T-cell (primary cell): ENCODE measurements at places on chromosomes 12 and 14. TPM values are rescaled to one million over a fixed set of nuclear protein-coding genes. Genes with fewer than 3 reads are reported as not detected.
A peak's percentile ranks its signal among the peaks of the same experiment; 100 is the strongest.

Gene MYL2
- not detected for total RNA-seq

Gene GYS2
- not detected for total RNA-seq

Gene KRT73
- total RNA-seq: 37.9 TPM

Gene INSM2
- not detected for total RNA-seq

Gene GPATCH2L
- 68.2 TPM for total RNA-seq

Gene GRIN2B
- not detected for total RNA-seq

Gene EPYC
- total RNA-seq: not detected

DNA sequence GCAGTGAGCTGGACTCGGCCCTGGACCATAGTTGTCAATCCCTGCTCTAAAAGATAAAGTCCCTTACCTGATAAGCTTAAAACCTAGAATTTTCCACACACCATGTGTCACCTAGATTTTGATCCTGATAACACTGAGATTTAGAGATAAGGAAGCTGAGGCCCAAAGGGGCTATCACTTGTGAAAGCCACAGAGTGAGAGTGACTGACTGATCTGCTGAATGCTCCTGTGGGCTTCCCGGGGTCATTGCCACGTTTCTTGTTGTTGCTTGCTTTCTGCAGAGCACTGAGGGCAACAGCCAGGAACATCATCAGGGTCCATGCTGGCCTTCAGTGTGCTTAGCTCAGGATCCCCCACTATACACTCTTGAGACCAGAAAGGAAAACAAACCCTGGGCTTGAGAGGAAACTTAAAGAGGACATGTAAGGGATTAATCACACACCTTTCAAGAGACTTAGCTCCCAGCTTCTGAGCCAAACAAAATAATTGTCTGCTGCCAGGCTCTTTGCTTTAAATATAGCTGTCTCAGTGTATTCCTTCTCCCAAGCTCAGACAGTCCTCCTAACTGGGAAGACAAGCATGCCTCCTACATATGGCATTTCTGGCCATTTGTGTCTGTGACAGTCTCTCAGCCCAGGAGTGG is 82.6 kb upstream of the ARHGAP5 start:
- H3K27ac ChIP-seq: no peak overlapping the region
- DNase-seq: no peak
- H3K4me1 ChIP-seq: no peaks in the 10 kb centered on the region
- no peaks in the 10 kb centered on the region for H3K27me3 ChIP-seq

DNA sequence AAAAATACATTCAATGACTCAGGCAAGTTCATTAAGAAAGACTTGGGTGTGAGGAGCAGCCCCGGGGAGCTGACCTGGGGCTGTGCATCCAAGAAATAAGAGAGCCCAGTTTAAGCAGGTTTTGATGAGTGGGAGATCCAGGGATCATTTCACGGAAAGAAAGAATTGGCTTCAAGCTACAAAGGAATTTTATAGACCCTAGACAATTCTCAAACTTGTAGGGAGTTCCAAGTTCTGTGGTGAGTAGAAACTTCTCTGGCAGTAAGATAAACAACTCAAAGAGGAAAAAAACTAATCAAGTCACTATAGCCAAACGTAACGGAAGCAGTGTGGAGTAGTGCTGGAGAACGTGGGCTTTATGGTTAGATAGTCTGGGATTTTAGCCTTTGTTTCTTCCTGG is 175.7 kb upstream of the DDHD1 start:
- DNase-seq: no peak
- H3K4me1 ChIP-seq: no peaks in the 10 kb centered on the region
- no peaks in the 10 kb centered on the region for H3K36me3 ChIP-seq
- H3K4me3 ChIP-seq: no peak overlapping the region

DNA sequence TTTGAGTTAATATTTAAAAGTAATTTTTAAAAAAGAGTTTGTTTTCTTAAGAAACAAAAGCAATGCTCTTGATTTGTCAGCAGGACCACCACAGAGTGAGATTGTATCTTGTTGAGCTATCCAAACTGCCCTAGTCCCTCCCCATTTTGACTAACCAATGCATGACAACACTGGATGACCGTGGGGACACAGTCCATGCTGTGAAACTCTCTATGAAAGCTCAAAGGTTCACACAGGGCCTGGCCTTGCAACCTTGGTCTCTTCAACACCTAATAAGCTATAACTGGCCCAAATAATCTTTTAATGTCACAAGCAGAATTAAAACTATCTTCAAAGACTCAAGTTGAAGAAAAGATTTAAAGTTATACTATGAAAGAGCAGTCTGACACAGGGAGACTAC is 13.5 kb downstream of the ETFRF1 start:
- H3K4me3 ChIP-seq: no peak overlapping the region
- no peaks in the 10 kb centered on the region for H3K4me1 ChIP-seq
- H3K27me3 ChIP-seq: no peaks in the 10 kb centered on the region
- no peaks in the 10 kb centered on the region for H3K36me3 ChIP-seq

DNA sequence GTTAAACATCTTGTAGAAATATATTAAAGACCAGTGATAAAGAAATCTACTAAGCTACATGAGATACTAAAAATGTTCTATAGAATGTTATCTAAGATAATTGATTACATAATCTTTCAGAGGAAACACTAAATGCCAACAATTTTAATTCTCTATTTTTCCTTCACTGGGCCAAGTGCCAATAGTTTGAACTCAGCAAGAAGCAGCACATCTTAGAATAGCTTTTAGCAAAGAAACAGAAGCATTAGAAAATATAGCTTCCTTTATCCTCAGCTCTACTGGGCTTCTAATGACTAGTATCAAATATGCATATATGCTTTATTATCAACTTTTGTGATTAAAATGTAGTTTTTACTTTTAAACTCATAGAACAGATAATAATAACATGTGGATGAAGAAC is 461.4 kb upstream of the USP15 start:
- H3K27me3 ChIP-seq: no peaks in the 10 kb centered on the region
- no peak overlapping the region for H3K27ac ChIP-seq
- H3K36me3 ChIP-seq: no peaks in the 10 kb centered on the region
- H3K4me3 ChIP-seq: no peak overlapping the region
- no peak for DNase-seq

- DNase-seq: no peak
- H3K36me3 ChIP-seq: no peaks in the 10 kb centered on the region
- H3K4me3 ChIP-seq: no peak overlapping the region
- peaks cover 37% of the 10 kb centered on the region for H3K4me1 ChIP-seq
- peak overlapping the region; percentile 54 for H3K27ac ChIP-seq
Measured at GRCh38 chr12:68446901-68447796, 115.0 kb upstream of the MDM1 start.

DNA sequence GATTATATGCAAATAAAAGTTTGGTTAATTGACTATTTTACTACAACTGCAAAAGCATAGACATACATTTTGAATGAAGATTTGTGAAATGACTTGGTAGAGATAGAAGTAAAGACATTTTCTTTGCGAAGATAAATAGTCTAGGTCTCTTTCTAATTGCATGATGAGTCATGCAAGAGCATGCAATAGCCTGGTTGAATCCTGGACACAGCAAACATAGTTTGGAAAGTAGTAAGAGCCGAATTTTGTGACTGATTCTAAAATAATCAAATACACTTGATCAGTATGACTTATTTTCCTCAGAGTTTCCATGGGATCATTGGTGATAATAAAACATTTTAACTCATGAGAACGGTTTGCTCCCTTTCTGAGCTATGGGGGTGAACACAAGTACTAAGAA is 27.7 kb upstream of the CAND1 start:
- DNase-seq: no peak
- H3K27me3 ChIP-seq: peaks cover 3% of the 10 kb centered on the region
- H3K36me3 ChIP-seq: no peaks in the 10 kb centered on the region
- no peak overlapping the region for H3K27ac ChIP-seq

- H3K36me3 ChIP-seq: peaks cover 4% of the 10 kb centered on the region
- no peaks in the 10 kb centered on the region for H3K27me3 ChIP-seq
- DNase-seq: no peak
- H3K4me1 ChIP-seq: peaks cover 97% of the 10 kb centered on the region
Measured at GRCh38 chr12:57837864-57838562, 8.5 kb downstream of the CTDSP2 start.

- H3K27me3 ChIP-seq: peaks cover 9% of the 10 kb centered on the region
- no peaks in the 10 kb centered on the region for H3K4me1 ChIP-seq
- H3K27ac ChIP-seq: no peak overlapping the region
- DNase-seq: no peak
- no peaks in the 10 kb centered on the region for H3K36me3 ChIP-seq
Measured at GRCh38 chr12:512933-513332, 53.2 kb downstream of the B4GALNT3 start.

DNA sequence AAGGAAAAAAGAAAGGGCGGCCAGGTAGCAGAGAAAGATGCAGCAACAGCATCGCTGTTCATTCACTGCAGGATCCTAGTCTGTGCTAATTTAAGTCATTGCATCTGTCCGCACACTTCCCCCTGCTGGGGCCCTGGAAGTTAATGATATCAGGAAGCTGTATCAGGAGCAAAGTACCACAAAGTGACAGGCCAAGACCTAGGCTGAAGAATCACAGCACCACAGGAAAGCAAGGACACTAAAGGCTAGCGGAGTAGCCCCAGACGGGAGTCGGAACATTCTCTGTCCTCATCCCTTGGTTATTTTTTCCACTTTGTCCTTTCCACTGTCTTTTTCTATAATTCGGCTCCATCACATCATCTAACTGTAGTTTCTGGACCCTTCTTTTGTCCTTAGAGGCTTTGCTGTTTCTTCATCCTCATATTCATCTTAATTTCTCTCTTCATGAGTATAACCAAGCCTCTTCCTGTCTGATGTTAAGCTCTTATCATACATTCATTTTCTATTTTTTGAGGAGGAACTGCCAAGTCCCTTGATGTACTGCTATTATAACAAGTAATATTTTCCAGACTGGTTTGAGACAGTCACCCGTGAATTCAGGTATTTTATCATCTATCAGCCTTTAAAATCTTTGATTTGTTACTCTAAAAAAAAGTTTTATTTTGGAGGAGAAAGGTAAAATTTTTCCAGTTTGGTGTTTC is 28.3 kb downstream of the DUSP16 start:
- H3K36me3 ChIP-seq: no peaks in the 10 kb centered on the region
- H3K27me3 ChIP-seq: no peaks in the 10 kb centered on the region
- no peak overlapping the region for H3K27ac ChIP-seq
- peaks cover 4% of the 10 kb centered on the region for H3K4me1 ChIP-seq
- no peak for DNase-seq
- no peak overlapping the region for H3K4me3 ChIP-seq

- no peak overlapping the region for H3K27ac ChIP-seq
- no peaks in the 10 kb centered on the region for H3K4me1 ChIP-seq
- no peak overlapping the region for H3K4me3 ChIP-seq
- H3K36me3 ChIP-seq: no peaks in the 10 kb centered on the region
Measured at GRCh38 chr12:59444932-59445331, 150.9 kb upstream of the SLC16A7 start.

GRCh38 chr12:5523396-5524115 is 91.6 kb downstream of the NTF3 start:
- H3K4me3 ChIP-seq: no peak overlapping the region
- H3K4me1 ChIP-seq: no peaks in the 10 kb centered on the region
- H3K27me3 ChIP-seq: peaks cover 10% of the 10 kb centered on the region
- H3K36me3 ChIP-seq: no peaks in the 10 kb centered on the region

DNA sequence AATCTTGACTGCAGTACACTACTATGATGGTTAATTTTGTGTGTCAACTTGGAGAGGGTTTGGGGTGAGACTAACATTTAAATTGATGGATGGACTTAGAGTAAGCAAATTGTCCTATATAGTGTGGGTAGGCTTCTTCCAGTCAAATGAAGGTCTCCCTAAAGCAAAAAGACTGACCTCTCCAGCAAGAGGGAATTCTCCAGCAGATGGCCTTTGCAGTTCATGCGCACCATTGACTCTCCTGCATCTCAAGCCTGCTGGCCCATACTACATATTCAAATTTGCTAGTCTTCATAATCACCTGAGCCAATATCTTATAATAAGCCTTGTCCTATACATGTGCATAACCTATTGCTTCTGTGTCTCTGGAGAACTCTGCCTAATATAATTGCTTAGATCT is 260.2 kb downstream of the RERGL start:
- no peak overlapping the region for H3K4me3 ChIP-seq
- no peak for DNase-seq
- H3K36me3 ChIP-seq: no peaks in the 10 kb centered on the region
- no peak overlapping the region for H3K27ac ChIP-seq
- H3K4me1 ChIP-seq: no peaks in the 10 kb centered on the region

DNA sequence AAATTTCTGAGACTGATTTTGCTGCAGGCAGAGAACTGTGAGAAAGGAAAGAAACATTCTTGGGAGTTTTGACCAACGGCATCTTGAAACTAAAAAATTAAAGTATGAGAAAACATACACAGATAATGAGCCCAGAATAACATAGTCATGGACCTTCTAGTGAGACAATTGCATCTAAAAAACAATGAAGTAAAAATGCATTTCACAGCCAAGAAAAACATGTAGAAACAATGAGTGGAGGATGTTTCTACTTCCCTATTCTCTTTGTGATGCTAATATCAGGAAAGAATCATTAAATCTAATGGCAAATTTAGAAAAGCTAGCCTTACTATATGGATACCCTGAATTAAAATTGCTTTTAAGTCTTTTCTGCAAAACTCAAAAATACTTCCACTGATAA is 12.2 kb upstream of the PLEKHG7 start:
- no peak for DNase-seq
- H3K4me3 ChIP-seq: no peak overlapping the region
- no peaks in the 10 kb centered on the region for H3K27me3 ChIP-seq
- no peaks in the 10 kb centered on the region for H3K36me3 ChIP-seq
